ENCODE measurements at places on chromosomes 2 and 18.

DNA sequence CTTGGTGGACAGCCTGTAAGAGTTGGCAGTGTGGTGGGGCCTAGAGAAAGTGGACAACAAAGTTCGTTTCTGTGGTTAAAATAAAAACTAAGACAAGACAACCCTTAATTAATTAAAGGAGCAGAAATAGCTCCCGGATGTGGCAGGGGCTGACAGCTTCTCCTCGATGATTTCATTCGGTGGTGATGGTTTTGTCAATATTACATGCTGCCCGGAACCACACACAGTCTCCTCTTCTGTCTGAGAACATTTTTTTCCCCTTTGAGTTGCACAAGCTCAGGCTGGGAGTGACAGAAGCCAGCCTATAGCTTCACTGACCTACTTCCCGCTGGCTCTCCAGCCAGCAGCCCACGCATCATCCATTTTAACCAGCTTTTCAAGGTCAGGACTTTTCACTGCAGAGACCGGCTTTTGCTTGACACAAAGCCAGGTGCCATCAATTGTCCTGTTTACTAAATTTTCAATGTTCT is 378.8 kb downstream of the SLC4A3 start:
- DNase-seq: no peak

DNA sequence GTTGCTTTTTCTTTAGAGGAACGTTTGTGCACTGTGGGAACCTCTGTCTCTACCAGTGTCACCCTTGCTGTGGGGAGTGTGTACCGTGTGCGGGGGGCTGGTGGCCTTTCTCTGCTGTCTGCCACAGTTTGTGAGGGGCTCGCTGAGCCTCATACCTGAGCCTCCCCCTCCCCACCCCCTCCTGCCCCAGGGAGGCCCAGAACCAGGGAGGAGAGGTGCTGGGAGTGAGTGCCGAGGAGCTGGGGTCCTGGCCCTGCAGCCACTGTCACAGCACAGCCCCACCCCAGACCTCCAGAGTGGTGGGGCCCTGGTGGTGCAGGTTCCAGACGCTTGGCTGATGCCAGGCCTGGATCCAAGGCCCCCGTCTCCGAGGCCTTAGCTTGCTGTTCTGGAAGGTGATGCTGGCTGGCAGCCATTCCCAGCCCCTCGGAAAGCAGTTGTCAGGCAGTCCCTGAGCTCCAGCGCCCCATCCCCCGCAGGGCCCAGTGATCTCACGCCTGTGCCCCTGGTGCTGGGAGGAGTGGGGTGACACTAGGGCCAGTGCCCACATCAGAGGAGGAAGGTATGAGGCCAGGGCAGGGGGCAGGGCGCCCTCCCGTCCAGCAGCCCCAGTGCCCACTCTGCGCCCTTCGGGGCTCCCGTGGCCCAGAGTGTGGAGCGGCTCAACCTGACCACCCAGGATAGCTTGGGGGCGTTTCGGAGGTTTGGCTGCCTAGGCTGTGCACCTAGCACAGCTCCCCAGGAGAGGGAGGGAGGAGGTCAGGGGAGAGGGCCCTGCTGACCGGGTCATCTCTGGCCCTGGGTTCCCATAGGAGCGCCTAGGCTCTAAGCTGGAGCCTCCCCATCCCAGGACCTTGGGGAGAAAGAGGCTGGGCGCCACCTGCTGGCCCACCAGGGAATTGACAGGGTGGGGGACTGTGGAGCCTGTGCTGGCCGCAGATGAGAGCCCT is 53.0 kb upstream of the ALPP start:
- no peak for DNase-seq

- DNase-seq: no peak
Measured at GRCh38 chr2:65053199-65053598, 3.0 kb upstream of the CEP68 start.

DNA sequence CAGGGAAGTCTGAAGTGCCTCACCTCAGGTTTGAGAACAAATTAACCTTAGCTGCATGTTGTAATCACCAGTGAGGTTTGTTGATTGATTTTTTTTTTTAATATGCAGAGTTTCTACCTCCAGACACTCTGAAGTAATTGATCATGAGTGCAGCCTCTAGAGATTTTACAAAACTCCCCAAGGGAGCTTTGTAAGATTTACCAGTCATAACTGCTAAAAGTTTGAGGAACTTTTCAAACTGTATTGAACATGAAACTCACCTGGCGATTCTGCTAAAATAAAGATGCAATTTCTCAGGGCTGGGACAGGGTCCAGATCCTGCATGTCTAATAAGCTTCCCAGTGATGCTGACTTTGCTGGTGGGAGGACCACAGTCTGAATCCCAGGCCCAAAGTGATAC is 339.6 kb upstream of the DCC start:
- no peak for DNase-seq

DNA sequence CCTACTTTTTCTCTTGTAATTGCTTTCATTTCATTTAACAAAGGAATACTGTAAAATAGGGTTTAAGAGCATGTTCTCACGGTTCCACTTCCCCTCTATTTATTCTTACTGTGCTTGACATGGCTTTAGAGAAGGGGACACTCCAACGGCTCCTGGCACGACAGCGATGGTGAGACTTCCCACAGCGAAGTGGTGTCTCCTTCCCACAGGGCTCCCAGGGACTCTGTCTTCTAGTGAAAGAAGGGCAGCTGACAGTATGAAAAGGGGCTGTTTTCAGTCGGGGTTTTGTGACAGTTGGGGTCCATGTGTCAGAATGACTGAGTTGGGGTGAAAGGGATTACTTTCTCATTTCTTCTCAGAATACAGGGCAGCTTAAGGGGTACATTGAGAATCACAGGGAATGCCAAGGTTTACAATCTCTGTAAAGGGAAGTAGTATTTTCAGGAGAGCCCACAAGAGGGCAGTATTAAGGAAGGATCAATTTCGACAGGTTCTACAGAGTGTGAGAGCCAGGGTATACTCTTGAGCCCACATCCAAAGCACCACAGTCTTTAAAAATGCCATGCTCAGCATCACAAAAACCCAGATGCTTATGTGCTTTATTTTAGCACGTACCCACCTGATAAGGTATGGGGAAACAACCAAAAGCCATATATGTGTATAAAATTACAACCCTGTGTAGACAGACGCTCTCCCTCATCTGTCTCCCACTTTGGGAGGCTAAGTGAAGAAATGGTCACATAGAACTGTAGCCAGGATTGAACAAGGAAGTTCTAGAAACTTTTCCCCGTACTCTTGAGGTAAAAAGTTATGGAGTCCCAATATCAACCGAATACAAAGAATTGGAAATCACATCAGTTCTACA is 31.3 kb upstream of the RAPGEF4 start:
- DNase-seq: no peak

DNA sequence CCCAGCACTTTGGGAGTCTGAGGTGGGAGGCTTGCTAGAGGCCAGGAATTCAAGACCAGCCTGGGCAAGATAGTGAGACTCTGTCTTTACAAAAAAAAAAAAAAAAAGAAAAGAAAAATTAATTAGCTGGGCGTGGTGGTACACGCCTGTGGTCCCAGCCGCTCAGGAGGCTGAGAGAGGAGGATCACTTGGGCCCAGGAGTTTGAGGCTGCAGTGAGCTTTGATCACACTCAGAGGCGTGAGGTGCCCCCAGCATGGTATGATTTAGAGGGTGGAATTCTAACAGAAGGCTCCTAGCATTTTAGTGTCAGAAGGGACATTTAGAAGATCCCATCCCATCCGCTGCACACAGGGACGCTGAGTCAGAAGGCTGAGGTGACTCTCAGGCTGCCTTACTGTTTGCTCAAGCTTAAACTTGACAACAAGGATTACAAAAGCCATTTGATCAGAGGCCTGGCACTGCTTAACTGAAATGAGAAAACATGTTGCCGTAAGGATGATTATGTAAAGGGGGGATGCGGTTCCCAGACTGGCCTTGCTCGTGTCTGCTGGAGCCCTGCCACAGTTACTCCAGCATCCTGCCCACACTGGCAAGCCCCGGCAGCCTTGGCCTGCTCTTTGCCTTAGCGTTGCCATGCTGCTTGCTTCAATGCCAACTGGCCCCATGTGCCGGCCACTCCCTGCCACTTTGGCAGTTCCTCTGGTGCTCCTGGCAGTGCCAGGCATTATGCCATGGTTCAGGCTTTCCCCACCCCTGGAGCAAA is 45.6 kb upstream of the SLC1A4 start:
- no peak for DNase-seq

- DNase-seq: no peak
Measured at GRCh38 chr2:203543898-203544328, 8.8 kb upstream of the RAPH1 start.

DNA sequence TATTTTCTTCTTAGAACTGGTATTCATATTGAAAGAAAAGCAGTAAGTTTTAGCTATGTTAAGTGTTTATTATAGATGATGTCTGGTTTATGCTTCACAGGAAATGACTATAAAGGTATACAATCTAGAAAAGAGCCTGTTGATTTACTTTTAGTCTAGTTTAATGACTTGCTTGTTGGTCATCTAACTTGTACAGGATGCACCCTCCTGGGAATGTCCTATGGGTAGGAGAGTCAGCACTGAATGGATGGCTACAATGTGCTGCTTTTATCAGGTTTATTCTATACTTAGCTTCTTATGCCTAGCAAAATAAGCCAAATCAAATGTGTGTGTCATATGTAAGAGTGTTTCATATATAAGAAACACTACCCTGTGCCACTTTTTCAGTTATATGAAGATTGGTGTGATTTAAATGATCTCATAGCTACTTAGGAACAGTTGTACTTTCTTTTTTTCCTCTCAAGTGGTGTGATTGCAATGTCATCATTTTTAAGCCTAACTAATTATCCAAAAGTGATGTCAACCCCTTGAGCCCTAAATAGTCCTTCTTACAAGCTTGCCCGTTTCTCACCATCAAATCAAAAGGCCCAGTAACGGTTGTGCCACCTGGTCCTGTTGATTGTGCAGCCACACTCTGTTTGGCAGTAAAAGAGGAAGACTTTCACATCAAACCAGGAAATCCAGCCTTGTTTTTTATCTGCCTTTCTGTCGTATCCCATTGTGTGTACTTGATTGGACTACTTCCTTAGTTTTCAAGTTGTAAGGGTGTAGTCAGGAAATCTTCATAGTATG is 176.0 kb downstream of the DIS3L2 start:
- DNase-seq: no peak

- DNase-seq: no peak
Measured at GRCh38 chr2:17184512-17184911, 333.7 kb downstream of the RAD51AP2 start.

DNA sequence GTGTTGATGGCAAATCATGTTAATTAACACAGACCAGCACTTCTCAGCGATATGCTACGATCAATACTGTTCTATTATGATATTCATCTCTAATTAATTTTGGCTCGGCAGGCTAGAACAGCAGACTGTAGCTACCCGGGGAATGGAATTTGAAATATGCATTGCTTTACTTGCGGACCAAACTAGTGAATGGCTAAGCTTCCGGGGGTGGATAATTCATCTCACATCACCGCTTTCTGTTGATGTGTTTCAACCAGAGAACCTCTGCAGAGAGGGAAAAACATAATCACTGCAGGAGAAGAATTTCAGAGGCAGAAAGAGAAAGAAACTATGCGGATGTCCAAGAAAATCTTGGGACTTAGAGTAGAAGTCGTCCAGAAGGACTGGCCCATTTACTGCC is 490.9 kb downstream of the STK39 start:
- peak; percentile 10 for DNase-seq

GRCh38 chr2:160352500-160352899 is 141.1 kb downstream of the RBMS1 start:
- DNase-seq: no peak

DNA sequence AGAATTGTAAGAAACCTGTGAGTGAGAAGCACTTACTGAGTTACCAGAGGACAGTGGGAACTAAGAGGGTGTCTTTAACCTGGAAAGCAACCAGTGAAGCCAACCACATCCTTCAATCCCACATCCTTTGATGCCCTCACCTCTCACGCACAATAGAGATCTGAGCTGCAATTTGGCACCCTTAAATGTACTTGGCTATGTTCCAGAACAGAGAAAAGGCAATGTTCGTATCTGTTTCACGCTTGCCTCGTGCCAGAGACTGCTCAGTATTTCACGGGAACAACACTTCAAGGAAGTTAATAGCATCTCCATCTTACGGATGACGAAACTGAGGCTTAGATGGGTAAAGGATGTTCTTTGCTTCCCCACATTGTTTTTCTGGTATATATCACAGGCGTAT is 167.4 kb downstream of the DPP10 start:
- no peak for DNase-seq
